GM13976 (cell line): ENCODE measurements at places on chromosomes 2 and 18.

- DNase-seq, result no peak
Observed at GRCh38 chr2:16050261-16050907, 110.0 kb downstream of the MYCN start.

- DNase-seq, result no peak
Observed at GRCh38 chr2:156803243-156803642, 367.1 kb downstream of the GPD2 start.

DNA sequence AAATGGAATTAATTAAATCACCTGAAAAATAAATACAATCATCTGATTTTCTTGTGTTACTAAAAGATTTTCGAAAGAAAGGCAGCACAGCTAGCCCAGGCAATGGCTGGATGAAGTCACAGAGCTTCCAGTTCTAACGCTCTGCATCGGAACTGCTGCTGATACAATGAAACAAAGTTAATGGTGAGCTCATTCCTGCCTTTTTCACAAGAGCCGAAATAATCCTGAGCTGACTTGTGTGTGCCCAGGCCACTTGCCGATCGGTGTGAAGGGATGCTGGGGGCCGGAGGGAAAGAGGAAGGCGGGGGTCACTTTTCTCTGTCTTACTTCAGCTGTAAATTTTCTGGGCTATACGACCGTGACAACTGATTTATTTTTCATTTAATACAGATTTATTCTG is 149.5 kb downstream of the INO80D start:
- DNase-seq, result no peak

DNA sequence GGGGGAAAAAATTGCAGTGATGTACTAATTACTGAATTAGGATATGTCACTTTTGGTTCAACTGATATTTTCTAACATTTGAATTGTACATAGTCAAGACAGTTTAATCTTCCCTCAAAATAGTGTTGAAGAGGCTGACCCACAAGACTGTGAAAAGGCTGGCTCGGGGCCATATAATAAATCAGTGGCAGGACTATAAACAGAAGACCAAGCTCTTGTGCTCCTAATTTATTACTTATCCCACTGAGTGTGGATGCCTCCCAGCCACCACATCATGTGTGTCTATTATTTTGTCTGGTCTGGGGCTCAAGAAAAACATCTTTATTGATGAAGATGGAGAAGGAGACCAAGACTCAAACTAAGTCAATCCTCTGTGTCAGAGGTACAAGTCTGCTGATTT is 64.4 kb downstream of the PLEKHM3 start:
- no peak for DNase-seq

DNA sequence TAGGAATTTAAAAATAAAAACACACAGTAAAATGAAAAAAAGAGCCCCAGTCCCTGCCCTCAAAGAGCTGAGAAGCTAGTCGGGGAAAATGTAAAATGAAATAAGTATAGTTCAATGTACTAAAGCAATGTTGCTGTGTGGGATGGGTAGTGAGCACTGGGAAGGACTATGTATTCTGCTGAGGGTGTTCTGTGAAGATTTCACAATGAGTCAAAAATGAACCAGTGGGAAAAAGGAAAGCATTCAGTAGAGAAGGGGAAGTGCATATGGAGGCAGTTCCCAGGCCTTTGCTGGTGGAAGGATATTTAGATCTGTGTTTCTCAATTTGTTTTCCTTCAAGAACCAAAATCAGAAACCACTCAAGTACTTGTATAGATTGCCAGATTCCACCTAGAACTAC is 1094.7 kb upstream of the KLHL29 start:
- DNase-seq, result no peak
